Left renal cortex interstitium (tissue), 4 donors: ENCODE measurements at places on chromosomes 1 and 21. TPM values are rescaled to one million over a fixed set of nuclear protein-coding genes. Genes with fewer than 3 reads are reported as not detected.

- DNase-seq: no peak
Observed at GRCh38 chr1:32741413-32742198, 39.0 kb upstream of the SYNC start.

DNA sequence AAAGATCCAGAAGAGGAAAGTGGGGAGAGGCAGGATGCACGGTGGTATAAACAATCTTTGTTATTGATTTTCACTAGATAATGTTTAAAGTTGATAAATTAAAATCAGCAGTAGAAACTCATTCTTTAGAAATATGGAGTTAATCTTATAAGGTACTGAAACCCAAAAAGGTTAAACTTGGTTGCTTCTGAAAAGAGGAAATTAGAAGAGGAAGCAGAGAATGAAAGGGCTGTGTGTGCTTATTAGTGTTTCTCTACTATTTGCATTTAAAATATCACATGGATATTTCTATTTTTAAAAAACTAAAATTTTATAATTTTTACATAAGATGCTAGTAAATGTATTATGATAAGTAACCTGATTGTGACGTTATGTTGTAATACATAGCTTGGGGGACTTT lies 24.4 kb downstream of the C1orf141 start:
- no peak for DNase-seq

DNA sequence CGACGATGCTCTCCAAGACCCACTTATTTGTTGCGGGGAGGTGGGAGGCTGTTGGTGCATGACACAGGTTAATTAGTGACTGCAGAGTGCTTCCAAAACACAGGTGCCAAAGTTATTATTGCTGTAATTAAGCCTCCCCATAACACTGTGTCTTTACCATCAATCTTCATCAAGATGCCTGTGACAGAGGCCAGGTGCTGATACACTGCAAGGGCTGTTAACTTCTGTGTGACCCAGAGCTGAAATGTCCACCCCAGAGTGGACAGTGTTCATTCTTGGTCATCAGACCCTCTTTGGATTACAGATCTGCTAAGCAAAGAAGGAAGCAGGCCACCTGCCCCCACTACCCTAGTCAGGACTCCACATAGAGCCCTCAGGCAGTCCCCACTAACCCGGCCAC lies 55.5 kb downstream of the CAPN8 start:
- DNase-seq: no peak

Gene PRR9
- polyA plus RNA-seq: not detected
